ENCODE measurements at places on chromosomes 2 and 18. TPM values are rescaled to one million over a fixed set of nuclear protein-coding genes. Genes with fewer than 3 reads are reported as not detected.
A peak's percentile ranks its signal among the peaks of the same experiment; 100 is the strongest.

CREG2 gene
- polyA plus RNA-seq: 0.17 TPM

GRCh38 chr2:58764338-58765104, 523.4 kb upstream of the FANCL start:
- no peak for DNase-seq

DNA sequence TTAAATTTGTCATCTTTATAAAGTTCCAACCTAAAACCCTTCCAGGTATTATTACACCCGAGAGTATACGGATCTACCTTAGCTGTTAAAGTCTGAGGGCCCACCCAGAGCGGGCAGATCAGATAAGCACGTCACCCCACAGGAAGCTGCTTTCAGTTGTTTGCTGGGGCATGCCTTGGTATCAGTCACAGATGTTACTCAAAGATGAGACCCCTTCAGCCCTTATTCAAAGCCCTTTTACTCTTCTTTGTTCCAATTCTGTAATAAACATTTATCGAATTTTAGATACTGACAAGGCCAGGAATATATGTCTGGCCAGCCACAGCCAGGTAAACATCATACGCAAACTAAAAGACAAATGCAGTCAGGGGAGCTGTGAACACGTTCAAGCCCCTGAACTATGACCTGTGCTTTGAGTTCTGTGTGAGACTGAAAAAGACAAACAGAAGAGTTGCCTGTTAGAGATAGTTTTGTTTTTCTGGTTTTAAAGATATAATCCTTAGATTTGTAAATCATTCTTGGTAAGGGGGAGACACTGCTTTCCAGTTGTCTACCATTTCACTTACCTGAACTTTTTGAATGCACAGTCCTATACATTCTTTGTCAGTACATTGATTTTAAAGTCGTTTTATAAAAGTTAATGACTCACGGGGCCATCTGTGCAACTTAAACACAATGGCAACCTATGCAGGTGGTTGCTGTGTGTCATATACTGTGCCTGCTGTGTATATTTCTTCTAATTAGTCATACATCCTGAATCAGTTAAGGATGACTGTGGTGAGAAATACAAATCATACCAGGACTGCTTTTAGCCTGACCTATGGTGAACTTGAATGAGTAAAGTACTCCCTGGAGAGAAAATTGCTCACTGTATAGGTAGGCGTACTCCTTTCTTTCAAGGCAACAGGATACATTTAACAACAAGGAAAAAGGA, 100.5 kb upstream of the ITPRID2 start:
- DNase-seq: peak; percentile 99

LYPD6 gene
- 0.49 TPM for polyA plus RNA-seq

ACVR1C gene
- polyA plus RNA-seq: 0.01 TPM

DOCK10 gene
- 58.6 TPM for polyA plus RNA-seq

DNA sequence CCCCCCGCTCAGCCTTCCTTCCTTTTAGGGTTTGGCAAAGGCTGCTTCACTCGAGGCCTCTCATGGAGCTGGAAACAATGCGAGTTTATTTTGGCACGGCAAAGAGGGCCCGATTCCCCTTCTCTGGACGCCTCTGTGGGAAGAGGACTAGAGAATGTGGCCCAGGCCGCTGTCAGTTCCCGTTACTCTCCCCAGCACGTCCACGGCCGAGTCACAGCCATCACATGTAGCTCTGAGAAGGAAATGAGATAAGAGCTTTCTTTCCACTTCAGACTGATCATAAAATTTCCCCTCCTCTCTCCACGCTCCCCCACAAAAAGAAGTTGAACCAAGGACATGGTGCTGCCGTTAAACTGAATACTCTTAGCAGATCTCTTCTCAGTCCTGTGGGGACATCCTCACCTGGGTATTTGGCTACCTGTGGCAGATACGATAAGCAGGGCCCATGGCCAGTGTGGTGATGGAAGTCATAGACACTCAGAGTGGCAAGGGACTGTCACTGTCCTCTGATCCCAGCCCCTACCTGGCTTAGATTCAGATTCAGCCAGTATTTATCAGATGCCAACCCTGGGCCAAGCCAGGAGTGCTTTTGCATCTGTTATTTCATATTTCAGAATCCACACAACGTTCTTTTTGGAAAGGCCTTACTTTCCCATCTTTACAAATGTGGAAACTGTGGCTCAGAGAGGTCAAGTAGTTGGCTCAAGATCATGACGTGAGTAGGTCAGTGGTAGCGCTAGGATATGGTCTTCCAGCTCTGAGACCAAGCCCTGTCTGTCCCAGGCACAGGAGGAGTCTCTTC, 101.2 kb downstream of the MCFD2 start:
- DNase-seq: peak; percentile 84

CCDC85A gene
- polyA plus RNA-seq: 1.5 TPM

DNA sequence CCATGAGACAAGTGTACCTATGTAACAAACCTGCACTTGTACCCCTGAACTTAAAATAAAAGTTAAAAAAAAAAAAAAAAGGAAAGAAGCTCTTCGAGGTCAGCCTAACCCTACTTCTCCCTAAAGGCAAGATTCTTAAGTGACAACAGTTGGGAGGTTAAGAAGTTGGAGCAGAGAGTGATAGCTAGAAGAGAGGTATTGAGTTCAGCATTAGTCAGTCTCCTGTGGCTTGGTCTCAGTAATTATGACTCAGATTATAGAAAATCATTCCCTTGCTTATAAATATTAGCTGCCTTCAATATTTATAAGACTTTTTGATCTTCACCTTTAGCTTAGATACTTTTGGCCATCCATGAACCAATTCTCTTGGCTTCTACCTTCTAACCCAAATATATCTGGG, 926.8 kb upstream of the SLC39A10 start:
- DNase-seq: no peak

GULP1 gene
- 24.4 TPM for polyA plus RNA-seq

DNA sequence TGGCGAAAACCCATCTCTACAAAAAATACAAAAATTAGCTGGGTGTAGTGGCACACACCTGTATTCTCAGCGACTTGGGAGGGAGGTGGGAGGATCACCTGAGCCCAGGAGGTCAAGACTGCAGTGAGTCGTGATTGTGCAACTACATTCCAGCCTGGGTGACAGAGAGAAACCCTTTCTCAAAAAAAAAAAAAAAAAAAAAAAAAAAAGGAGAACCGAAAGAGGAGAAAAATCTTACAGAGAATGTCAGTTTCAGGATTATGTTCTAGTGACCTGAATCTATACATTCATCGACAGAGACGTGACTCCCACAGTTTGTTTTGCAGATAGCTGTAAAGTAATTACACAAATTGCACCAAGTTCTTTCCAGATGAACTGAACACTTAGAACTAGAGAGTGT, 187.8 kb downstream of the FTCDNL1 start:
- no peak for DNase-seq

DNA sequence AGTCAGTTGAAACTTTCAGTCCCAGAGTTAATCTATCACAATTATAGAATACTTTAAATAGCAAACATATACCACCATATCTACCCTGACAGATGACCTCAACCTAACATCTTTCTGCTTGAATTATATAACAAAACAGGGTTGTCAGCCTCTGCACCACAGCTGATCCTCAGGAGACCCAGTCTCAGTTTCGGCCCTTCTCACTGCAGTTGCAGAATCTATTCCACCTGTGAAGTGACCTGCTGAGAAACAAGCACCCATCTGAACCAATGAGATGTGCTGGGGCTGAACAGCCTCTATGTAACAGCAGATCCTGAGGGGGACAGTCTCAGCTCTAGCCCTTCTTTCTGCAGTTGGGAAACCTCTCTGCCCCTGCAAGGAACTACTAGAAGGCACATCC, 567.6 kb downstream of the KCNJ3 start:
- no peak for DNase-seq

CDK15 gene
- polyA plus RNA-seq: 15.7 TPM

DNA sequence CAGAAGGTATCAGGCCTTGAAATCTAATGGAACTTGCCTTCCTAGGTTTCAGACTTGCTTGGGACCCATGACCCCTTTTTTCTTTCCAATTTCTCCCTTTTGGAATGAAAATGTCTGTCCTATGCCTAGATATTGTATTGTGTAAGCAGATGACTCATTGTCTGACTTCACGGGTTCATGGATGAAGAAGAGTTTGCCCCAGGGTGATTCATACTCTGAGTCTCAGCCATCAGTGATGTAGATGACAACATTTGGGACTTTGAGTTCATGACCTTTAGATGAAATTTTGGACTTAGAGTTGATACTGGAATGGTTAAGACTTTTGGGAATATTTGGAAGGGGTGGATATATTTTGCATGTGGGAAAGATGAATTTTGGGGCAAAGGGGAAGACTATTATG, 11.2 kb upstream of the SCYGR5 start:
- DNase-seq: peak; percentile 91

KRTCAP3 gene
- 1.1 TPM for polyA plus RNA-seq

GRCh38 chr2:120977582-120978358, 242.1 kb downstream of the GLI2 start:
- no peak for DNase-seq

DNA sequence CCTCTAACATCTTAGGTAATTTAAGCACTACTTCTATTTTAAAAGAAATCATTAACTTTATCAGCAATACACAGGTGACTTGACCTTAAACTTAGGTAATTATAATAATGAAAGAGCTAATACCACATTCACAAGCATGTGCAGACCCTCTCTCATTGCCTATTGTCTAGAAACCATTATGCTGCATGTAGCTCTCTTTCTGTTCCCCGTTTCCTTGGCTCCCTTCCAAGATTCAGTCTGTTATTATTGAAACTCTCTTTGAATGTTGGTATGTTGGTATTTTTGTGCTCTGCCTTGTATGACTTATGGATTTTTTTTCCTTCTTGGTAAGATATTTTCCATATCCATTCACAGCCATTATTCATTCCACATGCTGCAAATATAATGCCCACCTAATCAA, 201.2 kb downstream of the CDCA7 start:
- no peak for DNase-seq

- peak; percentile 91 for DNase-seq
Measured at GRCh38 chr2:26068602-26069298, 34.9 kb downstream of the RAB10 start.

FMNL2 gene
- polyA plus RNA-seq: 8.5 TPM
